Endothelial cell (in vitro differentiated cells): ENCODE measurements at places on chromosomes 2 and 18.
A peak's percentile ranks its signal among the peaks of the same experiment; 100 is the strongest.

DNA sequence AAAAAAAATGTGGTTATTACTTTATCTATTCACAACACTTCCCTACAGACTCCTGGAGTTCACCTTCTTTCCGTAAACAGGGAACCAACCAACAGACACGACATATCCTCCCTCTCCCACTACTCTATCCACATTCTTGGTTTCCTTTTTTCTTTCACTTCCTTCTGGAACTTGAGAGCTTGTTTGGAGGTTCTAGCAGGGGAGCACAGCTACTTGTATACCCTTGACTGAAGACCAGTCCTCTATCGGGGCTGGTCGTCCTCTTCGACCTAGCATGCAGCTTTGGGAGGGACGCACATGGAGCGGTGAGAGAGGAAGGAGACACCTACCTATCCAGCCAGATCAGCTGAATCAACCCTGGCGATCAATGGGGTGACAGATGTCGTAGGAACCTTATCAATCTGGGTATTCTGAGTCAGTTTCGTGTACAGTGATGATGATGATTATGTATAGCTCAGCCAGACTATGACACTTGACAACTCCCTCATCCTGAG lies 43.5 kb upstream of the MSH2 start:
- H3K36me3 ChIP-seq: peaks cover 4% of the 10 kb centered on the region
- DNase-seq: no peak
- H3K4me1 ChIP-seq: peaks cover 5% of the 10 kb centered on the region
- H3K4me3 ChIP-seq: no peak overlapping the region

- no peak overlapping the region for H3K4me3 ChIP-seq
- no peak overlapping the region for H3K27ac ChIP-seq
- peaks cover 7% of the 10 kb centered on the region for H3K4me1 ChIP-seq
- H3K36me3 ChIP-seq: peaks cover 7% of the 10 kb centered on the region
Measured at GRCh38 chr2:127426501-127427354, 8.5 kb downstream of the PROC start.

GRCh38 chr2:45691171-45691999 lies 39.9 kb downstream of the PRKCE start:
- H3K27ac ChIP-seq: no peak overlapping the region
- no peak for DNase-seq
- H3K4me1 ChIP-seq: peaks cover 8% of the 10 kb centered on the region
- H3K36me3 ChIP-seq: no peaks in the 10 kb centered on the region
- no peak overlapping the region for H3K4me3 ChIP-seq
- no peaks in the 10 kb centered on the region for H3K27me3 ChIP-seq

DNA sequence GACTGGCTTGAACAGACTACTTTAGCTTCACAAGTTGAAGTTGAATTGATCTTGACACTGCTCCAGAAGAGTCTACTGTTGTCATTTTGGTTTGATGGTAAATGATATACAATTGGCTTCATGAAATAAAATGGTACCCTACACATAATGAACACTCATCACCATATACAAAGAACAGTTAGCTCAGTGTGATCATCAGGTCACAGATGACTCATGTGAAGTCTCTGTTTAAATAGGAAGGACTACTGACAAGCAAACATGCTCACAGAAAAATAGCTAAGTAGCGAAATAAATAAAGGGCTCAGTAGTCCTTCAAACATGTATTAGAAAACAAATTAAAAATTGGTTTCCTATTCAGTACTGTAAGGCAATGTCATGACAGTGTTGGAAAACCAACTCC lies 96.2 kb downstream of the MEIS1 start:
- no peaks in the 10 kb centered on the region for H3K36me3 ChIP-seq
- DNase-seq: no peak
- H3K27me3 ChIP-seq: no peaks in the 10 kb centered on the region
- no peaks in the 10 kb centered on the region for H3K4me1 ChIP-seq
- H3K4me3 ChIP-seq: no peak overlapping the region

DNA sequence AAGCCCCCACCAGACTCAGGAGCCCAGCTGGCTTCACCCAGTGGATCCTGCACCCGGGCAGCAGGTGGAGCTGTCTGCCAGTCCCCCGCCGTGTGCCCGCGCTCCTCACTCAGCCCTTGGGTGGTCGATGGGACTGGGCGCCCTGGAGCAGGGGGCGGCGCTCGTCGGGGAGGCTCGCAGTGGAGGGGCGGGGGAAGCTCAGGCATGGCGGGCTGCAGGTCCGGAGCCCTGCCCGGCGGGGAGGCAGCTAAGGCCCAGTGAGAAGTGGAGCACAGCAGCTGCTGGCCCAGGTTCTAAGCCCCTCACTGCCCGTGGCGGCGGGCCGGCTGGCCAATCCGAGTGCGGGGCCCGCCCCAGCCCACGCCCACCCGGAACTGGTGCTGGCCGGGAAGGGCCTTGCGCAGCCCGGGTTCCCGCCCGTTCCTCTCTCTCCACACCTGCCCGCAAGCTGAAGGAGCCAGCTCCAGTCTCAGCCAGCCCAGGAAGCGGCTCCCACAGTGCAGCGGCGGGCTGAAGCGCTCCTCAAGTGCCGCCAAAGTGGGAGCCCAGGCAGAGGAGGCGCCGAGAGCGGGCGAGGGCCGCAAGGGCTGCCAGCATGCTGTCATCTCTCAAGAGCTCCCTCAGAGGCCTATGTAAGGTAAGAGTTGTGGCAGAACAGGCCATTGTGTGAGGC lies 1307.8 kb upstream of the TMEFF2 start:
- no peak overlapping the region for H3K27ac ChIP-seq
- DNase-seq: no peak
- no peaks in the 10 kb centered on the region for H3K36me3 ChIP-seq
- H3K27me3 ChIP-seq: no peaks in the 10 kb centered on the region
- H3K4me1 ChIP-seq: no peaks in the 10 kb centered on the region

DNA sequence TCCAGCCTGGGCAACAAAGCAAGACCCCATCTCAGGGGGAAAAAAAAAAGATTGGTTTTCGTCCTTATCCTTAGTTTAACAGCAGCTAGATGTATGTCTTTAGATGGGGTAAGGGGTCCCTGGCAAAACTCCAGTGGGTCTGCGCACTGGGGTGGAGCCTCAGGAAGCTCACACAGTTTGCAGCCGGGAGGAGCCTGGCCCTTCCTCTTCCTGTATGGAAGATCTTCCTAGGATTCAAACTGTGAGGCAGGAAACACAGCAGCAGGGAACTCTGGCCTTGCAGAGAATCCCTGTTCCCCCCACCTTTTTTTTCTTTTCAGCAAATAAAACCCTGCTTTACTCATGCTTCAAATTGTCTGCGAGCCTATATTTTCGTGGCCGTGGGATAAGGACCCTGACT lies 12.5 kb upstream of the GRP start:
- peaks cover 21% of the 10 kb centered on the region for H3K4me1 ChIP-seq
- peak overlapping the region; percentile 81 for H3K27ac ChIP-seq
- no peak overlapping the region for H3K4me3 ChIP-seq
- no peak for DNase-seq
- no peaks in the 10 kb centered on the region for H3K27me3 ChIP-seq
